ENCODE measurements at places on chromosomes 1 and 21.

DNA sequence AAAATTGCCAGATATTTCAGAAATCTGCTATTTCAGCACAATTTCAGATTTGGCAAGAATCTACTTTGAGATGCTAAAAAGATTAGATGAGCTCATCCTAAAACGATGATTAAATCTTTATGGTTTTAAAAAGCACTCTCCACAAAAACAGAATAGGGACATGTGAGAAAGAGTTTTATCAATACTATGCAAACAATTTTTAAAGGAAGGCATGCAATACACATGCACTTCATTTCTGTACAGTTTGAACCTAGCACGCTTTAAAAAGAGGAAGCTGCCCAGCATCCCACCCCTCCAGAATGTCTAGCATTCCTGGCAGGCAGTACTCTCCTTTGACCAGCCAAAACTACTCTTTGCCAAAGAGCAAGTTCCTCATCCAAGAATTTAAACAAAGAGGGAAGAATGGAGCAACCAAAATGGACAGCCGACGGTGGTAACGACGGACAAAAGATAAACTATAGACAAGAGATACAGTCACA is 1.3 kb downstream of the ARHGAP29 start:
- DNase-seq = no peak

- no peak for DNase-seq
Measured at GRCh38 chr1:183365676-183366075, 52.5 kb downstream of the NMNAT2 start.

GRCh38 chr1:32696041-32696440 is 6.5 kb downstream of the SYNC start:
- no peak for DNase-seq

- DNase-seq = no peak
Measured at GRCh38 chr1:42961312-42962091, 2.8 kb upstream of the SLC2A1 start.

GRCh38 chr1:153525088-153525728 is 10.6 kb downstream of the S100A6 start:
- DNase-seq = no peak

GRCh38 chr1:109904105-109904817 is 6.4 kb upstream of the CSF1 start:
- no peak for DNase-seq

GRCh38 chr1:194024659-194025058 is 838.2 kb upstream of the B3GALT2 start:
- DNase-seq = no peak

DNA sequence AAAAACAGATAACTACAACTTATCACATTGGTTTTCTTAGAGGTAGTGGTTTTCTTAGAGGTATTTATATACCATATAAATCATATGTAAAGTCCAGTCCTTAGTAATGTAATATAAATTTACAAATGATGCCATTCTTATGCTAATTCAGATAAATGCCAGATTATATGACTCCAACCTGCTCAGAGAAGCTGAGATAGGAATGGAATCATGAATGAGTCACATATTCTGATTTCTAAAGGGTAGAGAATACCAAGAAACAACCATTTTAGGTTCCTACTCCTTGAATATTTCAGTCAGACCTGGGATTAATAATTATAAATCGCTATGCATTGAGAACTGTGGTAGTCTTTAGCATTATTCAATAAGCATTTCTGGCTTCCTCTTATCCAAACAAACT is 760.1 kb upstream of the NEGR1 start:
- DNase-seq = no peak

GRCh38 chr1:36365381-36365780 is 20.3 kb downstream of the STK40 start:
- no peak for DNase-seq

DNA sequence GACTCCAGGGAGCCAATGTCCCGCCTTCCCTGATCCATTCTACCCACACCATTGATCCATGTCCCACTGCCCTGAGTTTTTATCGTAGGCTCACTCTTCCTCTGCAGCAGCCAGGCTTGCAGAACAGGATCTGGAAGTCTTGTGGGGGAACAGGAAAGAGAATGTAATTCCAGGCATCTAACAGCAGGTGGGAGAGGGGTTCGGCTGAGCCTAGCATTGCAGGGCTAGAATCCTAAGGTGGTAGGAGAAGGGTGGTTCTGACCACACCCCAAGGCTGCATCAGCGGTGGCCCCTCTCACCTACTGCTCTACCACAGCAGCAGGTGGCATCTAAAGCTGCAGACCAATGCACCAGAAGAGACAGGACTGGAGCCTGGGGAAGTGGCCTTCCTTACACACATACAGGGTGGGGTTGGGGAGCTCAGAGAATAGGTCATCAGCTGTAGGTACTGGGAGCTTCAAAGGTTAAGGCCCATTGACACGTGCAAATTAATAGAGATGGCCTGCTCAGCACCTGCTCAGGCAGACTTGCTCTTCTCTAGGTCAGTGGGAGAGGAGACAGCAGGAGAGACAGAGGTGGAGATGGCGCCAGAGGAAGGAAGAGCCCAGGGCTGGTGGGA is 20.5 kb downstream of the KNCN start:
- DNase-seq = no peak

- no peak for DNase-seq
Measured at GRCh38 chr1:61519631-61520030, 205.3 kb downstream of the TM2D1 start.

GRCh38 chr1:234769284-234769985 is 159.5 kb upstream of the IRF2BP2 start:
- no peak for DNase-seq

DNA sequence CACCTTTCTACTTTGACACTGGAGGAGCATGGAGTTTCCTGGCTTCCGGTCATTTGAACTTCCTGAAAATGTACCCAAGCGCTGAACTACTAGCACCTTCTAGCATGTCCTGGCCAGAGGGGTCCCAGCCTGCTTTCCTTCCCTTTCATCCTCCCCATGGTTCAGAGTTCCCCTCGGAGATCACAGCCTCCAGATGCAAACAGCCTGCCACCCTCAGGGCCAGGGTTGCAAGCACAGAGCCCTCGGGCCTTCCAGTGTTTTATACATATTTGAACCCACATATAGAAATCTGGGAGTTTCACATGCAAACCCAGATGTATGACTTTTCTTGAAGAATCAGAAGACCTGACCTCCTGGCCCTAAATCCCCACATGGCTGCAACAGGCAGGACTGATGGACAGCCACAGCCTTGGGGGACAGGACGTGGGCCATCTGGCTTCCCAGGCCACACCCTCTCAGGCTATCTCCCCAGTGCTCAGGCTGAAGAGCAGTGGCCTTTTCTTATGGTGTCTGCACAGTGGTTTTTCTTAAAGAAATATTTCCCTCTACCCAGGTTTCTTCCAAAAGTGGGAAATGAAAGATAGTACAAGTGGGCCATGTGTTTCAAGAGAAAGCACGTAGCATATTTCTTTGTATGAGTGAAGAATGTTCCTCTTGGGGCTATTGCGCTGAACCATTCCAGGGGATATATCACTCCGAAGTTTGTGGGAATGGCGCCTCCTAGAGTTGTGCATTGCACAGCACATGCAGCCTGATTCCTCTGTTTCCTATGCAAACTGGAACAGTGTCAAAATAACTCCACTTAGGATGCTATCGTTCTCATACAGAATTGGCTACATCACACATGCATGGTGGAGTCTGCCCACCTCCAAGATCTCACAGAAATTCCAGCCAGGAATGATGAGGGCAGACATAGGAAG is 232.0 kb upstream of the VAMP3 start:
- DNase-seq = no peak

GRCh38 chr1:5961601-5962000 is 30.6 kb downstream of the NPHP4 start:
- no peak for DNase-seq

GRCh38 chr21:21188513-21189195 is 190.4 kb downstream of the NCAM2 start:
- DNase-seq = no peak

DNA sequence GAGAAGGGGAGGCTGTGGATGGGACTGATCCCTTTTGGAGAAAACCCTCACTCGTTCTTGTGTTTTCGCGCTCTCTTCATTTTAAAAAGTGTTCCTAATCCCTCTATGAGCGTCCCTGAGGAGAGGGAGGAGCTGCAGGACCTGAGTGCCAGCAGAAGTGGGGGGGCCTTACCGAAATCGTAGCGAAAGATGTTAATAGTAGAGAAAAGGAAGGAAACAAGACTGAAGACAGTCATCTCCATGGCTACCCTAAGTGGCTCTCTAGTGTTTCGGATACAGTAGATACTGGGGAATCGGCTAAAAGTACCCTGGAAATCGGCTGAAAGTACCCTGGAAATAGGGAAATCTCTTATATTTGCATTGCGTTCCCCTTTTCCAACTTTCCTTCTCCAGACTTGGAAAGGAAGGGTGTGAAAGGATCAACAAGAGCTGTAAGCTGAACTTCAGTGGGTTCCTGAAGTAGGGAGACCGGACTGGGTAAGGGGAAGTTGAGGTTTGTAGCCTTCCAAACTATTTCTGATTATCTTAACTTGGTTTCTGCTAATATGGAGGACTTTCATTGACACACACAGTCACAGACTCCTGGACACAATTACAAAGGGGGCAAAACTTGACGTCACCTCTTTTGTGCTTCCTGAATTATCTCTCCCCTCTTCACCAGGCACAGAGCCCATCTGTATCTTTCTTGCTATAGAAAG is 486 bp upstream of the DSTYK start:
- DNase-seq = no peak

GRCh38 chr1:150149271-150150132 is at the start of gene PLEKHO1:
PLEKHO1 (plus strand) TSS chr1:150149916; CDS start chr1:150150258, 342 bp downstream.
- peak; percentile 85 for DNase-seq

DNA sequence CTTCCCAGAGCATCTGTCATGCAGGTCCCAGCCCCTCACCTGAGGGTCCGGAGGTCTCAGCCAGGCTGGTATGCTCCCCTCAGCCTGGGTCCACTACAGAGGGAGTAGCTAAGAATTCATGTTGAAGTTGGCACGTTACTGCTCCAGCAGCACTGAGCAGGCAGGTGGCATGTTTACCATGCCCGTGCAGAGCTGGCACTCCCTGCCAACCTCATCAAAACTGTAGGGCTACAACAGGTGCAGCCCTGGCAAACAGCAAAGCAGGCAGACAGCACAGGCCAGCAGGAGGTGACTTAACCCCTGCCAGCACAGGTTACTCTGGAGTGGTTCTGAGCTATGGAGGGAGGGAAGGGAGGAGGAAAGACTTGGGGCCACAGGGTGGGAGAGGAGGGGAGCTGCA is 46.4 kb downstream of the NUAK2 start:
- DNase-seq = no peak

- no peak for DNase-seq
Measured at GRCh38 chr1:33966346-33967141, 102.7 kb downstream of the HMGB4 start.

DNA sequence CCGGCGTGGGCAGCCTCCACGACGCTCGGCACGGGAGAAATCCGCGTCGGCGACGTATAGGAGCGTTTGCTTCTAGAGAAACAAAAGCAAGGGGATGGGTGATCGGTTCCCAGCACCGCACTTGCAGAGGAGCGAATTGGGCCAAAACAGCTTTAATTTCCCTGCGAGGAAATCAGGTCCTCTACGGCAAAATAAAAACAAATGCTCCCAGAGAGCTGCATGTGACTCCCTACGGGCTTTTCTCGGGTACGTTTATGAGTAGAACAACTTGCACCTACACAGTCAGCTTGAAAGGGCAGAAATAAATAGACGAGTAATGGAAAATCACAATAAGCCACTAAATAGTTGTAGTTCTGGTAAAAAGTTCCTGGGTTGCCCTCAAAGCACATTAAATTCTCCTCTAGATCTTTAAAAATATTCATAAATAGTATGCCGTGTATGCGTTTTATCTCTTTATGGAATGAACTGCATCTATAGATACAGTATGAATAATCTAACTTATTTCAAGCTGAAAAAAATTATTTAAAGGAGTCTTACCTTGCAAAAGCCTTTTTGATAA is 1.2 kb downstream of the NHLH2 start:
- no peak for DNase-seq

DNA sequence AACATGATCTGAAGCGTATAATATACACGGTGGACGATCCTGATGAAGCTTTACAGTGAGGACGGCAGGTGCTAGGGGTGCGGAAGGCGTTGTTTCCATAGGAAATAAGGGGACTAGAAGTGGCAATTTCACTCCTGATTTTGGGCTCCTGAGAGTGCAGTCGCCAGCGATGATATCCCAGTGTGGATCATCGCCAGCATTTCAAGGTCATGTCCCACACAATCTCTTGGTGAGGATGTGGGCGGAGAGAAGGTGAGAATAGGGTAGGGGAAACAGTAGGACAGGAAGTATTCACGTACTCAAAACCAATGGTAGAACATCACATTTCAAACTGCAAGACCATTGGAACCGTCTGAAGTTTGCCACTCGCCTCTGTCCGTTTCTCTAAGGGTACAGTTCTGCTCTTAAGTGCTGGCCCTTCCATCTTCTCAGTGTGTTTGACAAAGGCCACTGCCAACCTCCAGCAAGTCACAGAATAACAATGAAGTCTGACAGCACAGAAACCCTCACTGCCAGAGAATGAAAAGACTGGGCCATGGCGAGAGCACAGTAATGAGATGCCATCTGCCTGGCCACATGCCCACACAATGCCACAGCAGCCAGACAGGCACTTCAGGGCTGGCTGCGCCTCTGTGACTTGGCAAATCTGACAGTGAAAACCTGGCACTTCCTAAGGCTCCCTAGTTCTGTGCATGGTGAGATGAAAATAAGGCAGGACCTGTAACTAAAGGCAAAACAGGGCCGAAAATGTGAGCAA is 27.9 kb downstream of the PCSK9 start:
- DNase-seq = no peak

GRCh38 chr1:8651236-8651890 is 166.1 kb downstream of the RERE start:
- no peak for DNase-seq

Data from T-helper 9 cell (primary cell).